RPMI7951 (cell line): ENCODE measurements at places on chromosomes 1 and 21.

DNA sequence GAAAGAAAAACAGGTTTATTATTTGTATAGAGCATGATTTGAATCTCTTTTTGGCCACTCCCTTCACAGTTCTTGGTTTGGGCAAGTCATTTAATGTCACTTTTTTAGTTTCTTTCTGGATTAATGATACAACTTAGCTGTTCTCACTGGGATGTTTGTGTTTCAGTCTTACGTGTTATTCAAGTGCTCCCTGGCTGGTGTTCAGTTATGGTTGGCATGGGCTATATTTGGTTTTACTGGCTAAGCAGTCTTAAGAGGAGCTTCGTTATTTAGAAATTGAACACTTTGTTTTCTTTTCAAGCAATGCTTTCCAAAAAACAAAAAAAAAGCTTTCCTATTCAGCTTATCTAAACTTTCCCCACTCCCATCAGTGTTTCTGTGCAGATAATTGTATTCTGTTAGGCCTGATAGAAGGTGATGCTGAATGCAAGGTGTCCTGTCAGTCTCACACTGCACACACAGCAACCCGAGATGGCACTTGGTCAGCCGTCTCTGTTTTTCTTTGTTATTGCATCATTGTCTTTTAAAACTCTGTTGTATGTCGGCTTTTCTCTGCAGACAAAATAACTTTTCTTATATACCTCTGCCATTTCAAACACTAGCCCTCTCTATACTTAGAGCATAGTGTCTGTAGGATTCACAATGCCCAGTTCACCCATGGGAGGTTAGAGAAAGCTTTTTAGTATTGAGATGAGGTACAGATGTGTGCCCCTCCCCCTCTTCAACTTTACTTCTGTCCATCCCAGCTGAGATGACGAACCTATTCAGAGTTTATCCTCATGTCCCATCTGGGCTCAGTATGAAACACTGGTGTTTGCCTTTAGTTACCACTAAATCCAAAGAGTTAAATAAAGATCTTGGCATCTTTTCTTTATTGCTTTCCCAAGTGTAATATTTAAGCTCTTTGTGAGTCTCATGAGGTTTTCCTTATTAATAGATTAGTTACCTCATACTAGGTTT lies 80.2 kb downstream of the VPS13D start:
- no peak for DNase-seq

- peak; percentile 26 for DNase-seq
These were observed 45.9 kb downstream of the WDR4 start for GRCh38 chr21:42833439-42833815.

DNA sequence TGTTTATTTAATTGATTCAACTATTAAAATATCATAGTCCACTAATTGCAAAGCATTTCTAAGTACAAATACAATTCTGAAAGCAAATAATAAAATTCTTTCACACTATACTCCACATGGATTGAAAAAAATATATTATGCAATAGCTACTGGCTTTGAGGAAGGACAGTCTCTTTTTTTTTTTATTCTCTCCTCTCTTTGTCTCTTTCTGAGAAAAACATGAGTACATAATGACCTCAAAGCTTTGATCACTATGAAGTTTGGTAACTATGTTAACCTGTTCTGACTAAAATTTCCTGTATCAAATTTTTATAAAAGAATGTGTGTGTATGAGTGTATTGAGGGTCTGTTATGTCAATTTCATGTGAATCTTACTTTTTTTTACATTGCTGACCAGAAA lies 96.2 kb downstream of the RGS2 start:
- no peak for DNase-seq

- DNase-seq, result no peak
These were observed 470.4 kb upstream of the B3GALT2 start for GRCh38 chr1:193656841-193657240.

DNA sequence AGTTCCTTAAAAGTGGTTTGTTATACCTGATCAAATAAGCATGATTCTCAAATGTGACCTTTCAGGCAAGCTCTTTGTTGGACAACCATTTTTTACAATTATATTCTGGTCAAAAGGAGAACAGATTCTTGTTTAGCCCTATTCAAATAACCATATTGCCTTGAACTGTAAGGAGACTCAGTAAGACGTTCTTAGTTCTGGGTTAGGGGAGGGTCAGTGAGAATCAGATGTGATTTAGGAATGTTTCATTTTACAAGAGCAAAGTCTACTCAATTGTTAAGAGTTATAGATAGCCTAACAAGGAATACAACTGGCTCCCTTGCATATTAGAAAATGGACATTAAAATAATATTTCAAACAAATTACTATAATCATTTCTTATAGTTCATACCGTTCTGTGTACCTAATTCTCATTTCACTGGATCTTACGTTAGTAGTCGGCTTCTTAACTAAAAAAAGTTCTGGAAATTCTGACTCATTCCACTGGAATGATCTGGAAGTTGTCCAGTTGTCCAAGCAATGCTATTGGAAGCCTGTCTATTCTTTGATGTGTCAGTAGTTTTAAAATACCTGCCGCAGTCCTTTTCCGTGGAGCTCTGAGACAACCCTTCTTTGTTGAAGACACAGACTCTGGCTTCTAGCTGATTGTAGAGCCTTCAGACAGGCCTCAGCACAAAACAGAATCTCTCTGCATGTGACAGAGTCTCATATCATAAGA lies 88.8 kb downstream of the MAST2 start:
- DNase-seq, result peak; percentile 91

- DNase-seq, result no peak
These were observed 47.0 kb downstream of the USP25 start for GRCh38 chr21:15776818-15777217.

DNA sequence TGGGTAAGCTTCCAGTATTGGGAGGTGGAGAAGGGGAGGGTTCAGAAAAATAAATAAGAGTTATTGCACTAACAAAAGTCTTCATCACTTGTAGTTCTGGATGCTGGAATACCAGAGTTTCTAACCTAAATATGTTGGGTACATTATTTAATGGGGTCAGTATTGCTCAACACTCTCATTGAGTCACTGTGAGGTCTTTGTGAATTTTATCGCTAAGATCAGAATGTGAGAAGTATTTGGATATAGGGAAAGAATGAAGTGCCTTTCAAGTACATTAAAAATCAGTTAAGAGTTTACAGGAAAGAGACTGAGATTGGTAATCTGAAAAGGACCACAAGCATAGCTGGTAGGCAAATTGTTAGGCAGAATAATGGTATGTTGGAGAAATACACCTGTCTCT lies 8.8 kb downstream of the SNRPE start:
- no peak for DNase-seq

- DNase-seq, result peak; percentile 89
These were observed 1.3 kb upstream of the SLC16A1 start for GRCh38 chr1:112957133-112957812.

GRCh38 chr1:30445449-30445848 lies 277.9 kb downstream of the MATN1 start:
- no peak for DNase-seq

DNA sequence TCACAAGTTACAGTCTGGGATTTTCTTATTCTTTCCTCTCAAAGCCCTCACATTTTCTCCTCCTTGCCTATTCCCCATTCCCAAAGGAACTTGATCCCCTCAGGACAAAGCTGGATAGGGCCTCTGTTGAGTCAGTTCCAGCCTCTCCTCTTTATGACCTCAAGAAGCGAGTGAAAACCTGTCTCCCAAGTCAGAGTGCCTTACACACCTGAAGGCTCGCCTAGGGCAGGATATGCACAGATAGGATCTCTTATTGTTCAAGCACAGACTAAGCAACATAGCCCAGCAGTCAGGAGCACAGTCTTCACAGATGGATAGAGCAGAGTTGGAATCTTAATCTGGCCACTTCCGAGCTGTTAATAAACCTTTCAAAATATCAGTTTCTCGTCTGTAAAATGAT lies 60.8 kb upstream of the PRRC2C start:
- no peak for DNase-seq

GRCh38 chr1:88890791-88891317 lies 513 bp downstream of the GTF2B start:
- DNase-seq, result peak; percentile 27

DNA sequence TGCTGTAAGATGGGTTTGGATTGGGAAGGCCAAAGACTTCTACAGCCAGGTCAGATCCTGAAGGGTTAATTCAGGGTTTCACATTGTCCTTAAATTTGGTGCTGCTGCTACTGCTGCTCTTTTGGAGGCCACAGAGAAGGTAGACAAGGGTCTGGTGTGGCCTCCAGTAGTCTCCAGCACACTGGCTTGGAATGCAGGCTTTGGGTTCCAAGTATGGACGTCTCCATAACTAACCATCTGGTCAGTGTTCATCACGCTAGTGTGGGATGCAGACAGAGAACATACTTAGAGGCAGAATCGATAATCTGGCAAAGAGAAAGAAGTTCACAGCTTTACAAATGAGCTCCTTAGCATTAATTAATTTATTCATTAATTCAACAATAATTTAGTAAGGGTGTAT lies 154.1 kb downstream of the ZBTB18 start:
- no peak for DNase-seq

- DNase-seq, result peak; percentile 57
These were observed 18.3 kb upstream of the ALPL start for GRCh38 chr1:21490774-21491487.

GRCh38 chr1:110719908-110720307 lies 45.2 kb upstream of the KCNA3 start:
- DNase-seq, result no peak

DNA sequence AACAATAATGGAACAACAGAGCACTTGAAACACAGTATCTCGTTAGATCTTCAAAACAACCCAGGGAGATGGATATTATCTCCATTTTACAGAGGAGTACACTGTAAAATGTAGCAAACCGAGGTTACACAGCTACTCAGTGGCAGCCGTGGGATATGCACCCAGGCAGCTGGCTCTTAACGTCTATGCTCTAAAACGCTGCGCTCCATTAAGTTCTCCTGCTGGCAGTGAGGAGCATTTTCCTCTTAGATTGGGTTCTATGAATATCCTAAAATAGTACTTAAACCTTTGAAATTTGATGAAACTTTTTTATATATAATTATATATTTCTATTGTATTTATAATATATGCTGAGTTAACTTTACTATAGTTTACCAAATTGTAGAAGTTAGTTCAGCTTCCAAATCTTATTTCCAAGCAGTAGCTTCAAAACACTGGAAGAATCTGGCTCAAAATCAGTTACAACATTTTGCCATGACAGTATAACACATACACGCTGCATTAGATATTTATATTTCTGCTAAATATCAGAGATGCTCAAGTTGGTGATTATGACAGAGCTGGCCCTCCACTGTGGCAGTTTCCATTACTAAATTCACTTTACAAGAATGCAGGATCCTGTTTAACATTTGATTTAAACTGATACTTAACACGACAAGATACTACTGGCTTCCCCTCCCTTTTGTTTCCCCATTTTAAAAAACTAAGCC lies 49.5 kb downstream of the TGFBR3 start:
- DNase-seq, result no peak
